ENCODE measurements at places on chromosomes 6 and 20. TPM values are rescaled to one million over a fixed set of nuclear protein-coding genes. Genes with fewer than 3 reads are reported as not detected.

DNA sequence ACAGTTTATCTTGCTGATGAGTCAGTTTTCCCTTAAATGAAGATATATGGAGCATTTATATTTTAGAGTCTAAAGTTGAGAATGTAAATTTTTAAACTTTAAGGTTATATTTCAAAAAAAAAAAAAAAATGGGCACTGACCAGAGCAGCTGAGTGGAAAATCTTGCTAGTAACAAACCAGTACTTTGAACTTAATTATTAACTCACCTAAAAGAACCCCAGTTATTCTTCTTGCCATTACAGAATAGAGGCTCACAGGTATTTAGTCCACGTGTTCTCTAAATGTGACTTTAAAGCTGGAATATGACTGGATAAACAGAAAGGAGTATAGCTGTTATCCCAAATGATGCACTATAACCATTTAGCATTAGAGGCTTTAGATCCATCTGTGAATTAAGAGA is 178.4 kb downstream of the COL9A1 start:
- no peak overlapping the region for H3K27ac ChIP-seq
- no peak for DNase-seq
- no peaks in the 10 kb centered on the region for H3K4me1 ChIP-seq
- H3K36me3 ChIP-seq: no peaks in the 10 kb centered on the region

DNA sequence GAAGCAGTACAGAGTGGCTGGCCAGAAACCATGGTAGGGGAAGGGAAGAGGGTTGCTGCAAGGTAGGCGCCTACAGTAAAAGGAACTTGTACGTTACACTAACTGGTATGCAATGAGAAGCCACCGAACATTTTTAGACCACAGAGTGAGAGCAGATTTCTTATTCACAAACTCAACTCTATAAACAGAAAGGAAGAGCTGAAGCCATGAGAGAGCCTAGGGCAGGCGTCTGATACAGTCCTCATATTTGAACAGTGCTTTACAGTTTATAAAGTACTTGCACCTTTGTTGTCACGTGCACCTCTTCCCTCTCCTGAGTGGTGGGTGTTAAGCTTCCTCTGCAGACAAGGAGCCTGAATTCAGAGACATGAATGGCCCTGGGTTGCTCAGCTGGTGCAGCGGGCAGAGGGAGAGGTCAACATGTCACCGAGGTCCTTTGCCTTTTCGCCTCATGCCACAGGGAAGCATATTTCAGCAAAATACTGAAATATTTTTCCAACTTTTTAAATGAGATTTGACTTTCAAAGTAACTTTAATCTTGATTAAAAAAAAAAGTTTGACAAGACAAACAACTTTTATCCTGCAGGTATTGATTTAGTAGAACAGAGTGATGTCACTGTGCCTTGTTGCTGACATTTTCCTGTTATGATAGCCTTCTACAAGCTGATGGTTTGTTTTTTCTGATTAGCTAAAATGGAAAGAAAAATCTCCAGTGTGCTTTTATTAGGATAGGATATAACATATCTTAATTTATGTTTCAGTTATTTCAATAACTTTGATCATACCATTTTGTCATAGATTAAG is 23.8 kb downstream of the UST start:
- peaks cover 19% of the 10 kb centered on the region for H3K4me1 ChIP-seq
- H3K27me3 ChIP-seq: peaks cover 20% of the 10 kb centered on the region
- no peak overlapping the region for H3K4me3 ChIP-seq
- no peaks in the 10 kb centered on the region for H3K36me3 ChIP-seq
- no peak overlapping the region for H3K27ac ChIP-seq

GRCh38 chr6:53483423-53484353 is 61.2 kb downstream of the GCLC start:
- H3K4me3 ChIP-seq: no peak overlapping the region
- H3K27ac ChIP-seq: no peak overlapping the region
- peaks cover 30% of the 10 kb centered on the region for H3K27me3 ChIP-seq
- peaks cover 2% of the 10 kb centered on the region for H3K4me1 ChIP-seq
- no peaks in the 10 kb centered on the region for H3K36me3 ChIP-seq

CDK5RAP1 gene
- total RNA-seq: 42.4 TPM

ZNF831 gene
- total RNA-seq: 5.1 TPM

ADGRG6 gene
- 0.86 TPM for total RNA-seq

All from activated naive CD4-positive, alpha-beta T cell treated with anti-CD3 and anti-CD28 coated beads for 36 hours (primary cell).